ENCODE measurements at places on chromosomes 11 and 22.

GRCh38 chr11:74006743-74007304 is 2.1 kb downstream of the UCP3 start:
- DNase-seq = no peak

DNA sequence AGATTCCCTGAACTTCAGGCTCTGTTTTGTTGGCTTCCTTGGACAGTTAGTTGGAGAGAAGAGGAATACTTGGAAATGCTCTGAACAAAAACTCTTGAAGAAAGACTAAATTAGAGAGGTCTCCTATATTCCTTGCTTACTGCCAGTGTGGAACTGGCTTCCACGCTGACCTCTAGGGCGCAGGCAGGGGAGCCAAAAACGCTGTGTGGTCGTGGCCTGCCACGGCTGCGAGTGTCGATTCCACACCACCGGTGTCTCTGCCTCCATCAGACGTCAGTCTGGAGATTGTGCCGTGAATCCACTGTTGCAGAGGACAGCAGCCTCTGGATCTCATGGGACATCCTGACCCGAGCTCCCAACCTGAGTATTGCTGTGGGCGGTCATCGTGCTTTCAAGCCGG is 37.5 kb upstream of the RAB1B start:
- no peak for DNase-seq

- DNase-seq = no peak
These were observed 34.8 kb downstream of the CELSR1 start for GRCh38 chr22:46502440-46503175.

- DNase-seq = no peak
These were observed 3.0 kb downstream of the GAS2L1 start for GRCh38 chr22:29309332-29310064.

- no peak for DNase-seq
These were observed 10.7 kb downstream of the TSPAN18 start for GRCh38 chr11:44737245-44738085.

GRCh38 chr11:14073849-14074476 is 111.4 kb downstream of the SPON1 start:
- DNase-seq = no peak

GRCh38 chr11:70810133-70810532 is 411.8 kb downstream of the CTTN start:
- no peak for DNase-seq

GRCh38 chr11:110973401-110973980 is 261.3 kb upstream of the ARHGAP20 start:
- no peak for DNase-seq
